ENCODE measurements at places on chromosomes 16 and 17.

DNA sequence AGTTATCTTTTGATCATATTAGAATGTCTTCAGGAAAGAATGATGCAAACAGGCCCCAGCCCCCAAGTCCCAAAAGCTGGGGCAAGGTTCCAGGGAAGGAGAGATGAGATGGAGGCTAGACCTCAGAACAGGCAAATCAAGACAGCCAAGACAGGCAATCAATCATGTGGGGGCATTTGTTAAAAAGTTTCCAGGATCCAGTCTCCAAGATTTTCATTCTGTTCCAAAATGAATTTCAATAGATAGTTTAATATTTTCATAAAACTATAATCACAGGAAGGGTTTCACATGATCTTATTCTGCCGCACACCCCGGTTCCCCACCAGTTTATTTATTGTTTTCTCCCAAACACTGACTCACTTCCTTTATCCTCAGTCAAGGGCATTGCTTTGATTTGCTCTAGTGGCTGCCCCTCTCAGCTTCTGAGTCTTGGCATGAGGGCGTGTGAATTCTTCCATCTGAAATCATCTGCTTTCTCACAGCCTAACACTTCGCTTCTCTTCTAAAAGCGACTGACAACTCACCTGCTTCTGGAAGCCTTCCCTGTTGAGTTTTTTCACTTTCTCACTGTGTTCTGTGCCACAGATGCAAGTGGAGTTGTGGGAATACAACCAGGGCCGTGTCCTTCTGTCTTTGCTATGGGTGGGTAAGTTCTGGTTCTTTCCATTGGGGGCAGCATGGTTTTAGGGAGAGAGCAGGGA, 12.2 kb upstream of the TERF2 start:
- DNase-seq, result peak; percentile 82

GRCh38 chr16:66386629-66387622, 20.4 kb downstream of the CDH5 start:
- no peak for DNase-seq

GRCh38 chr17:76145231-76146052, 4.4 kb upstream of the FOXJ1 start:
- no peak for DNase-seq

DNA sequence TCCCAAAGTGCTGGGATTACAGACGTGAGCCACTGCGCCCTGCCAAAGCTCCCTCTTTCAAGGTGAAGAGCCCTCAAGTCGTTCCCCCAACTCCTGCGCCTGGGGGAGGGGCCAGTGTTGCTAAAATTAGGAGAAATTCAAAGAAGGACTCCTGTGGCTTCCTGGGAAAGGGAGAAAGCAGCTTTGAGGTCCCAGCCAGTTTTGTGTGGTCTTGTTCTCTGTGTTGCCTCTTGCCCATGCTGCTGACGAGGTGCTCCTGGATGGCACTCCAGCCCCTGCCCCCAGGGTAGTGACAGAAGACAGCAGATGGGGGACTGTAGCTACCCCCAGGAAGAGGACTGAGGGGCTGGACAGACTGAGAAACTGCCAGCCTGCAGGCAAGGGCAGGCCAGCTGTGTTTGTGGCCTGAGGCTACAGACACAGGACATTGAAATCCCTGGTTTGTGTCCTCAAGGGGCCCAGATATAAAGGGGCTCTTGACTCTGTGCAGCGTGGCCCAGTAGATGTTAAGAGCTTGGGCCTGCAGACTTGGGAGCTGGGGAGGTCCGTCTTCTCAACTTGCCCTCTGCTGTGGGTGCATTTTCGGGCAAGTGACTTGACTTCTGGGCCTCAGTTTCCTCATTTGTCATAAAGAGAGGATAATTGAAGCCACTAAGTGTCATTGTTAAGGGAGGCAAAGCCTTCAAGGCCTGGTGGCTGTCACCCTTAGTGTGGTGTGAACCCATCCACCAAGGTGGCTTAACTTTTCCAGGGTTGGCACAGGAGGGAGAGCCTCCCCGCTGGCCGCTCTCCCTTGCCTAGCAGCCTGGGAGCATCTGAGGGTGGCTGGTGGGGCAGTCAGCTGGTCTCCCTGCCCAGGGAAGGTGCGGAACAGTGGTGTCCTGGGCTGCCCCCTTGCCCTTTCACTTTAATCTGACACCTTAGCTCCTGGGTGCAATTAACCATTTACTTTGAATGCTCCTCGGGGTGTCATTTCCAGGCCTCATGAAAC, 4.1 kb downstream of the UBALD2 start:
- DNase-seq, result no peak

GRCh38 chr17:27216836-27217235, 77.1 kb upstream of the WSB1 start:
- no peak for DNase-seq

DNA sequence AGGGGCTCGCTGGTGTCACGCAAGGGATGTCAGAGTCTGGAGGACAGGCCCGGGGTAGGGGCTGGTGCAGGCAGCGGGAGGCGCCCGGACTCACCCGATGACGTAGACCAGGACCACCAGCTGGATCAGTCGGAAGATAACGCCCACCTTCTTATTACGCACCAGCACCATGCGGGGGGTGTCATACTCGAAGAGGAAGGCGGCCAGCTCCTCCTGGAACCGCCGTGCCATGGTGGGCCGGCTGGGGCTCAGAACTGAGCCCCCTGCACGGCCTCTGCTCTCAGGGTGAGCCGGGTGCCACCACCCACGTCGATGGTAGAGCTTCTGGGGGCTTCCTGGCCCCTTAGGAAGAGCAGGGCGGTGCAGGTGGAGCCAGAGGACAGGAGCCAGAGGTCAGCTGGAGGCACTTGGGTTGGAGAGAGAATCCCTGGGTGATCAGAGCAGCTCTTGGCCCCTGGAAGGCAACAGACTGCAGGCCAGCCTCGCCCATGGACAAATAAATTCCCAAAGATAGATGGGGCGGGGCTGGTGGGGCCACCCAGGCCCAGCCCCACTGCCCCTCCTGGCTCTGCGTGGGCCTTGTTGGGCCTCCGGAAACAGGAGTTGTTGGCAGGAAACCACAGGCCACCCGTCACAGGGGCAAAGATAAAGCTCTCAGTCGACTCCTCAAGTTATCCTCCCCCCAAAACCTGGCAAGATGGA, at the start of gene P2RX1:
Gene P2RX1 (minus strand): TSS at position 471 of the 702 bp plus-strand sequence. CDS start 240 bp downstream, at position 231.
- DNase-seq, result no peak

GRCh38 chr17:44198721-44199552, 747 bp downstream of the ATXN7L3 start:
- DNase-seq, result peak; percentile 42

DNA sequence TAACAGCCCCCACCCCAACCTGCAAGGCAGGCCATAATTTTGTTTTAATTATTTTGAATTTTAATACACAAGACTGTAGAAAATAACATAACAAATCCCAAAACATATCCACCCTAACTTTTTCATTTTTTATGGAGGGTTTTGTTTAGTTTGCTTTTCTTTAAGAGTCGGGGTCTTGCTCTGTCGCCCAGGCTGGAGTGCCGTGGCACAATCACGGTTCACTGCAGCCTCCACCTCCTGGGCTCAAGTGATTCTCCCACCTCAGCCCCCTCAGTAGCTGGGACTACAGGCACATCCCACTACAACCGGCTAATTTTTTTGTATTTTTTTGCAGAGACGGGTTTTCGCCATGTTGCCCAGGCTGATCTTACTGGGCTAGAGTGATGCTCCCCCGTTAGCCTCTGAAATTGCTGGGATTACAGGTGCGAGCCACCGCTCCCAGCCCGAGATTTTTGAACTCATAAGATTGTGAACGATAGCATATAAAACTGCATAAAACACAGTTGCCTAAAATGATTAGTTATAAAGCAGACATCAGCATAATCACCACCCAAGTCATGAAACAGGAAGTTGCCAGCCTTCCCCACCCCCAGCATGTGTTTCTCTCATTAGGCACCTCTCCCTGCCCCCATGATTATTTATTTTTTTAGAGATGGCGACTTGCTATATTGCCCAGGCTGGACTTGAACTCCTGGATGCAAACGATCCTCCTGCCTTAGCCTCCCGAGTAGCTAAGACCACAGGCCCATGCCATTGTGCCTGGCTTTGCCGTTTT, 13.6 kb upstream of the DOC2B start:
- no peak for DNase-seq

- DNase-seq, result peak; percentile 26
Observed at GRCh38 chr16:64858076-64858475, 263.8 kb downstream of the CDH11 start.

GRCh38 chr17:33055746-33056145, 64.1 kb downstream of the SPACA3 start:
- no peak for DNase-seq

DNA sequence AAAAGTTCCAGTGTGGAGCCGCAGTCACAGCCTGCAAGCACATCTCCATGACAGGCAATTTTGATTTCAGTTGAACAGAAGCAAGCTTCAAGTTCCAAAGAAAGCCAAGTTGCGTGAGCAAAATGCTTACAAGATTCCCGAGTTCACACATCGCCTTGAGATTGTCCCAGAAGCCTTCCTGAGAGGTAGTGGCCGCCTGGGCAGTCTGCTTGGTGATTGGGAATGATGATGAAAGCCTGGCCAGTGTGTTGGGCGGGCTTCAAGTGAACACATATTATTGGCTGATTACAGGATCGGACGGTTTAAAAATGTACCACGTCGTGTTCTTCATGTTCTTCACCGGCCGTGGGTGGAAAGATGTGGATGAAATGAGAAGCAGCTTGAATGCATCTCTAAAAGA, 185.5 kb downstream of the FOXL1 start:
- DNase-seq, result no peak

DNA sequence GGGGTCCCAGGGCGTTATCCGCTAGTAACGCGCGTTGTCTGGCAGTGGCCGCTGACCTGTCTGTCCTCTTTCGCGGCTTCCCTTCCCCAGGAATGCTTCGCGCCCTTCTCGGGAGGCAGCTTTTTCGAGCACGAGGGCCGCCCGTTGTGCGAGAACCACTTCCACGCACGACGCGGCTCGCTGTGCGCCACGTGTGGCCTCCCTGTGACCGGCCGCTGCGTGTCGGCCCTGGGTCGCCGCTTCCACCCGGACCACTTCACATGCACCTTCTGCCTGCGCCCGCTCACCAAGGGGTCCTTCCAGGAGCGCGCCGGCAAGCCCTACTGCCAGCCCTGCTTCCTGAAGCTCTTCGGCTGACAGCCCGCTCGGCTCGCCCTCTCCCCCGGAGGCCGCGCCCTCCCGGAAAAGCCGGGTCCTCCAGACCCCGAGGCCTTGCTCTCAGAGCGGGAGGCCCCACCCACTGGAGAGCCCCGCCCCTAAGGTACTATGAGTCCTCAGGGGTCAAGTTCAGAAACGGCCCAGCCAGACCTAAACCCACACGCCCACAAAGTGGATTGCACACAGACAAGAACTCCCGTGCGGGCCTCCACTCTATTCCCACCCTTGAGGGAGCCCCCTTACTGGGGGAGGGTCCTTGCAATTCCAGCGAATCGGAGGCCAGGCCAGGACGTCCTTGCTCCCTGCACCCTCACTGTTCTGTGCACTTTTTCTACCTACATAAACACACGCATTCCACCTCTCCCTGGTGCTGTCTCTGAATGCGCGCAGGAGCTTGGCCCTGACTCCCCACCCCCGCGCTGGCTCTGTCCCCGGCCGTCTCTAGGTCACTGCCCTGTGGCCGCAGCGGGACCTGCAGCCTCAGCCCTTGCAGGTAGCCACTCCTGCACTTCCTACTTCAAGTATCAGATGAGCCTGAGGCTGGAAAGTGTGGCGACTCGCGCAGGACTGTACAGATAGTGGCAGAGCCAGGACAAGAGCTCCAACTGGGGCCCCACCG, 5.4 kb upstream of the SLC5A2 start:
- DNase-seq, result no peak

- peak; percentile 43 for DNase-seq
Observed at GRCh38 chr17:61411011-61411260, 11.3 kb downstream of the TBX2 start.

DNA sequence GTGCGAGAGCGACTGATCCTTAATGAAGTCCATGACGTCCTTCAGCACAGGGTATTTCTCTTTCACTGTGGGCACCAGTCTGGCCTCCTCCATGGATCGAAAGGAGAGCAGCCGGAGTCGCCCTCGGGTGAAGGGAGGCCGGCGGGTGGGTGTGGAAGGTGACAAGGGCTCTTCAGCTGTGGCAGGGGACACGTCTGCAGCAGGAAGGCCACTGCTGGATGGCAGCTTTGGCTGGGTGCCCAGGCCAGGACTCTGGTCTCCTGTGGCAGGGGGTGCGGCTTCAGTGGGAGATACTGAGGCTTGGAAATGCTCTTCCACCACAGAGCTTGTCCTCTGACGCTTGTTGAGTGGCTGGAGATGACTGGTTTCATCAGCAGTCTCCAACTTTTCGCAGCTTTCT, 78.5 kb downstream of the ZZEF1 start:
- DNase-seq, result no peak

GRCh38 chr17:75124041-75124818, 7.3 kb downstream of the NT5C start:
- no peak for DNase-seq

DNA sequence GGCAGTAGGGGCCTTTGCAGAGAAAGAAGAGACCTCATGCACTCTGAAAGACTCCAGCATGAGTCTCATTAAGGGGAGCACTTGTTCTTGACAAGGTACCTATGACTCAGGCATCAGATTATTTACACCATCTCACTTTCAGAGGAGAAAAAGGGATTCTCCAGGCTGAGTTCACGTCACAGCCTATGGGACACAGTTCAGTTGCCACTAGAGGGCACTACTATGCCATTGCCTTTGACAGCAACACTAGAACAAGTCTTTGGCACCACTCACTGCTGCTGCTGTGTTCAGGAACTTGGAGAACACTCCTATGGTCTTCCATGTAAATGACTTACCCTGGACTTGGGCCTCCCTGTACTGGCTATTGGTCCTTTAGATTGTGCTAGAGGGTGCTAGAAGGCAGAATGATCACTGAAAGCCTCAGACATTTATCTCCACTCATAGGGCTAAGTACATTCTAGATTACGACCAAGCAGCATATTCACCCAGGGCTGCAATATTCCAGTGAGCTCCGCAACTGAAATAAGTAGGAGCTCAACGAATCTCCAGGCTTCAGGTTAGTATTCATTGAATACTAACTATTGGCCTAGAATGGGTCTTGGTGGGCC, 225.1 kb upstream of the CA10 start:
- no peak for DNase-seq

Data from AG10803 (cell line).